ENCODE measurements at places on chromosomes 1 and 21.

GRCh38 chr1:175383239-175383638 is 190.7 kb upstream of the KIAA0040 start:
- no peak for DNase-seq

DNA sequence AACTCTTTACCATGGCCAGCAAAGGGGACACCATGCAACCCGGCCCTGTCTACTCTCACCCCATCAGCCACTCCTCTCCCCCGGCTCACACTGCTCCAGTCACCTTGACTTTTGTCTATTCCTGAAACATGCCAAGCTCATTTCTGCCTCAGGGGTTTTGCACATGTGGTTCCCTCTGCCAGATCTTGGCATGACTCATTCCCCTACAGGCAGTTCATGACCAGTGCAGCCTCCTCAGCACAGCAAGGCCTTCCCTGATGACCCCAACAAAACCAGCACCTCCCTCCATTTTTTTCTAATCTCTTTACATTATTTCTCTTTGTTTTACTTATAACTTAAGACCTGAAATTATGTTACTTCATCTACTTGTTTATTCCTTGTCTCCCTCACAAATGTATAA is 58.6 kb upstream of the GJB5 start:
- peak; percentile 4 for DNase-seq

DNA sequence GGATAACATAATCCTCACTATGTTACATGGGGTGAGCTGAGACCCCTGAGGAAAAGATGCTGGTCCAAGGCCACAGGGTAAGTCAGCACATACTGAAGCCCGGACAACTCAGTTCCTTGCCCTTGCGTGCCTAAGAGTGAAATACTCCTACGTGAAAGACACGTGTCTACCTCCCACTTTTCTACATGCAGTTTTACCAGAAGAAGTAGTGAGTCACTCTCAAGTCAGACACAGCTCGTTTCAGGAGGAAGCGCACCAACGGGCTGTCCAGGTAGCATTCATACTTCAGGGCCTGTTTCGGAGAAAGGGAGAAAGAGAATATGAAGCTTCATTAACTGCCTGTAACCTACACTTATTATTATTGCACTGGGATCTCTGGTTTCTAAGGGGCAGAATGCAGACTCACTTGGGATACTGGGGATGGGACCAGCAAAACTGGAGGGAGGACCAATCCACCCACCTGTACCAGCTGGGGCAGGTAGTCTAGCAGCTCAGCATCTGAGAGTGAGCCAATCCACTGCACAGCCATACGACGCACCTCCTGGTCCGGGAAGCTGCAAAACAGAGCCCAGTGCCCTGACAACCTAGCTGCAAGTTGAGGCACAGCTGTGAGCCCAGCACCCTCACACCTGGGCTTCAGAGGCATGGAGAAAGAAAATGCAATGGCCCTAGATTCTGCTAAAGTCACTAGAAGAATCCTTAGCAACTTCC is 32.4 kb upstream of the PPP1R15B start:
- DNase-seq = no peak

GRCh38 chr1:43074244-43074643 is 97.8 kb downstream of the EBNA1BP2 start:
- no peak for DNase-seq

DNA sequence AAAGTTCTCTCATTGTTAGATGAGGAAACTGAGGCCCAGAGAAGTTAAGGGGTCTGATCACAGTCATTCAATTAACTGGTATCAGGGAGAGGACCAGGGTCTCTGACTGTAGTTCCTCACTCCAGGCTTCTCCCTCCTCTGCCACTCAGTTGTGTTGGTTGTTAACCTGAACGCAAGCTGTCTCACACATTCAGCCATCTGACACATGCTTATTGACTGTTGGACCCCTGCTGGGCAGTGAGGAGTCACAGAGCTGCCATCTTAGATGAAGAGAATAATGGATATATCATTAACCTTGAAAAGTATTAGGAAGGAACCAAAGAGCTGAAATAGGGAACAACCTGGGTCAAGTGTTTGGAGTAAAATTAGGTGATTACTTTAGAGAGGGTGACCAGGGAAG is 194.8 kb downstream of the ZZZ3 start:
- no peak for DNase-seq

DNA sequence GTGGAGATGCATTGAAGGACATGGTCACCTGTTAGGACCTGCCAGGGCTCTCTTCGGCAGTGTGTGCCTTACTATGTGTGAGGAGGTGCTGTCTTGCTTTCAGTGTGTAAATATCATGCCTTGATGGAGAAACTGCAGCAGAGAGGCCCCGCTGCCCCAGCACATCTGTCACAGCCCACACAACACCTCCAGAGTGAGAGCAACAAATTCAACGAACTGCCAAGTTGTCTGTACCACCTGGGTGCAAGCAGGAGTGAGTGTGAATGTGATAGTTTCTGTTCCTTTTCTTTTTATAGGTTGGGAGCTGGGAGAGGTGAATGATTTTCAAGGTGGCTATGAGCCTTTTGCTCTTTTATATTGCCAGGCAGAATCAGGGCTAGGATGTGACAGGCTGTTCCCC is 114.6 kb upstream of the KIAA0040 start:
- no peak for DNase-seq
